ENCODE measurements at places on chromosomes 1 and 21. TPM values are rescaled to one million over a fixed set of nuclear protein-coding genes. Genes with fewer than 3 reads are reported as not detected.

ARTN gene
- total RNA-seq, result not detected

FALEC gene
- total RNA-seq, result not detected

MRAP gene
- not detected for total RNA-seq

MFSD2A gene
- total RNA-seq, result 5.7 TPM

TFF2 gene
- total RNA-seq, result not detected

SPRR5 gene
- not detected for total RNA-seq
